ENCODE measurements at places on chromosomes 1 and 21.

GRCh38 chr1:107430540-107431228, 289.8 kb downstream of the NTNG1 start:
- no peak for DNase-seq

- DNase-seq = no peak
Observed at GRCh38 chr1:72481420-72481970, 199.2 kb upstream of the NEGR1 start.

DNA sequence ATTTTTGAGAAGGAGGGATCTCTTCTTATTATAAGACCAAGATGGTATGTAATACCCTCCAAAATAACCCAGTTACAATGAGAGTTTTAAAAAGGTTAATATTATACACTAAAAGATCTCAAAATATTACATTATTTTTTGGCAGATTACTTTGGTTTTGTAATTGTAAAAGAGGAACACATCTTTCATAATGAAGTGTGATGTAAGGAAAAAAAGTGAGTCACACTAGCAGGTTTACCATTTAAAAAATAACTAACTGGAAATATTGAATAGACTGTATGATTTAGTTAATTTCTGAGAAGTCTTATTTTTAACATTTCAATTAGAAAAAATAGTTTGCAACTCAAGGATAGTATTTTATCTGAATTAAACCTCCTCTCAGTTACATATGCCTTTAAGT, 1.1 kb downstream of the F5 start:
- DNase-seq = no peak

- DNase-seq = no peak
Observed at GRCh38 chr1:182829285-182829932, 9.7 kb upstream of the DHX9 start.

DNA sequence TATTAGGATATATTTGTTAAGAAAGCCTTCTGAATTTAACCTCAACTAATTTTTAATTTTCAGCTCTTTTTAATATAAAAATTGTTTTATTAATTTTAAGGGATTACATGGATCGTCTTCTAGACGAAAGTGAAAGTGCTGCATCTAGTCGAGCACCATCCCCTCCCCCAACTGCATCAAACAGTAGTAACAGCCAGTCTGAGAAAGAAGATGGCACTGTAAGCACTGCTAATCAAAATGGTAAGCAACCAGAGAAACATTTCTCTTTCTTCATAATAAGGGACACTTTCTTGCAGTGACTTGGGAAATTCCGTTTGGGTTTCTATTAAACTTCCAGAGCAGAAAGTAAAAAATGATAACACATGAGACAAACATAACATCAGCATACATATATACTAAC, 56.9 kb downstream of the MIER1 start:
- no peak for DNase-seq

- no peak for DNase-seq
Observed at GRCh38 chr1:230902349-230902923, 34.1 kb upstream of the C1orf198 start.

DNA sequence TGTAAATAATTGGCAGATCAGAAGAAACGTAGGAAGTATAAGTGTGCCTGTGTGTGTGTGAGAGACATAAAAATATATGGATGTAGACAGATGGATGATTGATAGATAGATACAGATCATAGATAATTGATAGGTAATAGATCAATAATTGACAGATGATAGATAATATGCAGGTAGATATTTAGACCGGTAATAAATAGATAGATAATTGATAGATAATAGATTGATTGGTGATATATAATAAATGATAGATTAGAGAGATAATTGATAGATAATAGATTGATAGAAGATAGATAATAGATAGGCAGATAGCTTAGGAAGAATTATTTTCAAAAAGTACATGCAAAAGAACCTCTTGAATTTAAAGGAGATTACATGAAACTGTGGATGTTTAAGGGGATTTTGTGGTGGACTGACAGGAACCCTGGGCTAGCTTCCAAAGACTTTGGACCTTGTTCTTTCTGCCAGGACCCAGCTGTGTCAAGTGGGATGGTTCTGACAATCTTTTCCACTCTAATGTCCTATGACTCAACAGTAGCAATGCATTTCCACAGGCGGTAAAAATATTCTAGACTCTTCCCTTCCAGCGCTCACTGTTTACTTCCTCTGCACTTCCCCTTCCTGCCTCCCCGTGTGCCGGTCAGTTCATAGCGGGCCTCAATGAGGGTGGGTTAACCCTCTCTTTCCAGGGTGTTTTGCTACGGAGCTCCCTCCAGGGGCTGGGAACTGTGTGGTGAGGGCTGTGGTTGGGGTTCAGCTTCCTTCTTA, 39.4 kb downstream of the KCNJ15 start:
- no peak for DNase-seq

- DNase-seq = no peak
Observed at GRCh38 chr1:94022471-94023189, 98.3 kb downstream of the ABCA4 start.

- DNase-seq = no peak
Observed at GRCh38 chr1:43466403-43466802, 12.7 kb upstream of the HYI start.

DNA sequence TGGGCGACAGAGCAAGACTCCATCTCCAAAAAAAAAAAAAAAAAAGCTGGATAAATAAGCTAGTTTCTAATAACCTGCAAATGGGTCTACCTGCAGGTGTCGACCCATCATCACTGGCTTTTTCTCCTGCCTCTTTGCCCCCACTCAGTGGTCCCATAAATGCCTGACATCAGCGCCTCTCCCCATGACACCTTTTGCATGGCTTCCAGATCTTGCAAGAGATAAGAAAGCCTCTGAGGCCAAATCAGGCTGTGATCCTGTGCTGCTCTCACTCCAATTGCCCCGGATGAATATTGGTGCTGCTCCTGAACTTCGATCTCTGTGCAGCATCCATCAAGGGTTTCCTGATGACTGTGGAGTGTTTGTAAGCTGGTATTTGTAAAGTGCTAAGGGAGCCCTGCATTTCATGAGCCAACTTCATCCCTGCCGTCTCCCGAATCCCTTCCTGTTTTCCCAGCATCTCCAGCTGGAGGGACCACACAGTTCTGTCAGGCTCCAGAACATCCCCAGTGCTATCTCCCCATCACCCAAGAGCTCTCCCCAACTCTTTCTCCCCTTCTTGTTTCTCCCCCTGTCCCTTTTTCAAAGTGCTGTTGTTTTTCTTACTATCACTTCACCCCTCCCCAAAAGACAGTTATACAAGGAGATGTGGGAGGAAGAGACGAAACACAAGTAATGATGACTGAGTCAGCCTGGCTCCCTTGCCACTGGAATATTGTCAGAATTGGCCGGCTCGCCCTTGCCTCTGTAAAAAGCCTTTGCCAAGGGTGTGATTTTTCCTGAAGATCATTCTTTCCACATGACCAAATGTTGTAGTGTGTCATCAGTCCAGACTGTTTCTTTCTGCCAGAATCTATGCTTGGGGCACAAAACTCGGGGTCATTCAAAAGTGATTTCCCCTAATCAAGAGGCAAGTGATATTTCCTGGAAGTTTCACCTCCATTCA, 2.8 kb upstream of the EFHD2 start:
- DNase-seq = no peak

GRCh38 chr1:115168026-115168425, 78.7 kb upstream of the TSPAN2 start:
- DNase-seq = no peak

DNA sequence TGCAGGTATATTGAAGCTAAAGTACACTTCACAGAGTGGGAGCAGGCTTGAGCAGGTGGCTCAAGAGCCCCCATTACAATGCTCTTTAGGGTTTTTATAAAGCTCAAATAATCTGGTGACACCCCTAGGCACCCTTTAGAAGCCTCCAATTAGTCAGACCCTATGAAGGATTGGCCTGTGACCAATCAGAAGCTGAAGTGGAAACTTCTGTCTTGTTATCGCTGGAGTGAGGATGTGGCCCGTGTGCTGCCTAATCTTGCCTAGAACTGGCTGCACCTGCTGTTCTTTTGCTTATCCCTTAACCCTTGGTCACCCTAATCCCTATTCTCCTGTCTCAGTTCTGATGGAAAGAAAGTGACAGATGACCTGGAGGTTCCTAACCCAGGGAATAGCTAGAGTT, 70.8 kb upstream of the ABCG1 start:
- DNase-seq = no peak

DNA sequence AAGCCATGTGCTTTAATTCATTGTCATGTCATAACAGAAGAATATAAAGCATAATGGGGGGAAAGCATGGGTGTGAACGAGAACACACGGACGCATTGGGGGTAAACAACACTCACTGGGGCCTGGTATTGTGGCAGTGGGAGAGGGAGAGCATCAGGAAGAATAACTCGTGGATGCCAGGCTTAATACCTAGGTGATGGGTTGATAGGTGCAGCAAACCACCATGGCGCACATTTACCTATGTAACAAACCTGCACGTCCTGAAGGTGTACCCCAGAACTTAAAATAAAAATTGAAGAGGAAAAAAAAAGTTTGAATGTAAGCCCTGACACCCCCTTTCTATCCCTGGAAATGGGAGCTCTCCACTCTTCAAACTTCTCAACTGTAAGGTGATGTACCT, 34.9 kb upstream of the CACHD1 start:
- no peak for DNase-seq

DNA sequence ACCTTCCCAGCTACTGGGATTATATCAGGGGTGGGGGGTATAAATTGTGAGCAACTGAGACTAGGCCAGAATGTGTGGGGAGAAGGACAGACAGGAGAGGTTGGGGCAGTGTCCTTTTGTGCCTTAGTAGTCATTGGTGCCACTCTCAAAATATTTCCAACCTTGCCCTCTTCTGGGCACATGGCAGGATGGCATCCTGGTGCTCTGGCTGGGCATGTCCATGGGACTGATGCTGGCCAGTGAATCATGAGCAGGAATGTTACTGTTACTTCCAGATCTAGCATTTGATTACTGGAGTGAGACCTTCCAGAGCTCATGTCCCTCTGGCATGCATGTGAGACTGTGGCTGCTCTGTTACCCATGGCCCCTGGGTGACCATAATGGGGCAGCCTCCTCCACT, 151.2 kb downstream of the MATN1 start:
- no peak for DNase-seq

- DNase-seq = peak; percentile 87
Observed at GRCh38 chr1:203325418-203326091, 20.2 kb downstream of the BTG2 start.

DNA sequence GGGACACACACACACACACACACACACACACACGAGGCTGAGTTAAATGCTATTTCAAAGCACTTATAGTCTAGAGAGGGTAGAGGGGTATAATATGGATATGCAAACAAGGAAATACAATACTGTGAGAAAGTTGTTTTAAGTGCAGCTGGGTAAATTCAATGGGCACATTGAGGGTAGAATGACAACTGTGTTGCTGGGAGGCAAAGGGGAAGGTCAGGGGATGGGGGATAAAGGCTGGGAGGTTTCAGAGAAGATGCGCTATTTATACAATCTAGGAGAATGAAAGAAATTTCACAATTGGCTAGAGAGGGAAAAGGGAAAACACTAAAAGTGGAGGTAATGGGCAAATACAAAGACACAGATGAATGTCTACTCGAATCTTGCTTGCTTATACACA, 19.4 kb downstream of the EXTL2 start:
- no peak for DNase-seq

- DNase-seq = no peak
Observed at GRCh38 chr1:5340560-5341130, 651.6 kb downstream of the NPHP4 start.

GRCh38 chr21:15671188-15671587, 58.6 kb upstream of the USP25 start:
- DNase-seq = no peak

DNA sequence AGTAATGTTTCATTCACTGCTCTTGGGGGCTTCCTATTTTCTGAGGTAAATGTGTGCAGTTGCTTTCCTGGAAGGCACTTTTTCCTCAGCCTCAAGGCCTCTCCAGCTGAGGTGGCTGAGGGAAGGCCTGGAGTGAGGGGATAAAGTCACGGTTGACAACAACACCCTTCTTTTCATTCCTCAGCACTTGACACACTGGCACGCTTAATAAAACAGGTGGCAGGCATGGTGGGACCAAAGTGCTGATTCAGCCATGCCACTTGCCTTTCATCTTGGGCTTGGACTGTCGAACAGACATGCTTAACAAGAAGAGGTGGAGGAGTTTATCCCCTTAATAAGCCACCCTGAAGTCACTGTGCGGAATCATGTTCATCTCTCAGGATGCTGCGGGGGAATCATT, 23.6 kb upstream of the GRHL3 start:
- DNase-seq = no peak

DNA sequence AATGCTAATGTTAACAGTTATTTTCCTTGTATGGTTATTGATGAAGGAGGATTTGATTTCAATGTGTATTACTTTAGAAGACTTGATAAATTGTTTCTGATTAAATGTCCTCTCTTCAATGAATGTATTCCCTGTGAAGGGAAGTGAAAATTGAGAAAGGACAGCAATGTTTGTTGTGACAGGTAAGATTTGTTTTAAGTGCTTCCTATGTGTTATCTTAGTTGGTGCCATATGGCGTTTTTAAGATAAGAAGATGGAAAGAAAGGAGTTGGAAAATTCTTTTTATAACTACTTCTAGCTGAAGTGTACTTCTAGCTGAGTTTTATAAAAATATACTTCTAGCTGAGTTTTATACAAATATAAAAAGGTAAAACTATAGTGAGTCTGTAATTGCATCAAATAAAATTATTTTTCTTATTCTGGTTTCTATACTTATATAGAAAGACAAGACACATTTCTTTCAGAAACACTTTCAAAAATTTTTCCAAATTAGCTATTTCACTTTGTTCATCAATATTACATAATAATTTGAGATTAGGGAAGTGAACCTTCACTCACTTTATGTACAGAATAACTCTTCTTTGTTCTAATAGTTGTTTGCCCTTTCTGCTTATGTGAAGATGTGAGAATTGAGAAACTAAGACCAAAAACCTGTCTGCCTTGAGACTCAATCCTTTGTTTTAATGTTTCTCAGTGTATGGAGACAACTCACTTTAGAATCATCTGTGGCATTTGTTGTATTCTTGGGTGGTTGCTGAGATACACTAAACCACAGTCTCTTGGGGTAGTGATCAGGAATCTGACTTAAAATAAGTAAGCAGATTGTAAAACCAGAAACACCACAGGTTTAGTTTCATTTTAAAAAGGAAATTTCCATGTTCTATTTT, 382.9 kb upstream of the B3GALT2 start:
- no peak for DNase-seq

GRCh38 chr1:223233410-223234169, 90.5 kb upstream of the TLR5 start:
- DNase-seq = no peak

- DNase-seq = no peak
Observed at GRCh38 chr21:33490991-33491372, 534 bp downstream of the DNAJC28 start.

- no peak for DNase-seq
Observed at GRCh38 chr1:88825721-88826120, 65.6 kb downstream of the GTF2B start.

All from nucleus accumbens (tissue), 56 donors.